ENCODE measurements at places on chromosomes 11 and 22. TPM values are rescaled to one million over a fixed set of nuclear protein-coding genes. Genes with fewer than 3 reads are reported as not detected.

- no peaks in the 10 kb centered on the region for H3K27me3 ChIP-seq
- H3K36me3 ChIP-seq = peaks cover 38% of the 10 kb centered on the region
- no peak overlapping the region for H3K4me3 ChIP-seq
- H3K4me1 ChIP-seq = no peaks in the 10 kb centered on the region
- no peak overlapping the region for H3K27ac ChIP-seq
These were observed 13.6 kb upstream of the NAT10 start for GRCh38 chr11:34091825-34092224.

DNA sequence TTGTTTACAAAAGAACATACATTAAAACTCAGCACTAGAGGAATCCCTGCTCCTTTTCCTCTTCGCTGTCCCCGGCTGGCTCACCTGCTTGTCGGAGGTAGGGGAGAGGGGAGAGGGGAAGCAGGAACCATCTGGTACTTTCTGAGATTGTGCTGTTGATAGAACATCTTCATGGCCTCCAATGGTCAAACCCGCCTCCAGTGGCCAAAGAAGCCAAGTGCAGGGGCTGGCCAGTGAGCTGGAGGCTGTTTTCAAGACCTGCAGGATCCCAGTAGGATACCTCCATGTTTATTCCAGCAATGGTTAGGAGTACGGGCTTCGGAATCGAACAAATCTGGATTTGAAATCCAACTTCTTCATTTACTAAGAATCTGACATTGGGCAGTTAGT, 92.6 kb downstream of the PKNOX2 start:
- H3K27me3 ChIP-seq = no peaks in the 10 kb centered on the region
- no peak overlapping the region for H3K4me3 ChIP-seq
- H3K27ac ChIP-seq = no peak overlapping the region
- no peaks in the 10 kb centered on the region for H3K36me3 ChIP-seq
- H3K4me1 ChIP-seq = no peaks in the 10 kb centered on the region

GRCh38 chr11:134783234-134783633, 371.2 kb upstream of the B3GAT1 start:
- H3K27me3 ChIP-seq = no peaks in the 10 kb centered on the region
- no peak overlapping the region for H3K27ac ChIP-seq
- no peaks in the 10 kb centered on the region for H3K36me3 ChIP-seq
- DNase-seq = no peak
- no peak overlapping the region for H3K4me3 ChIP-seq
- H3K4me1 ChIP-seq = no peaks in the 10 kb centered on the region

DNA sequence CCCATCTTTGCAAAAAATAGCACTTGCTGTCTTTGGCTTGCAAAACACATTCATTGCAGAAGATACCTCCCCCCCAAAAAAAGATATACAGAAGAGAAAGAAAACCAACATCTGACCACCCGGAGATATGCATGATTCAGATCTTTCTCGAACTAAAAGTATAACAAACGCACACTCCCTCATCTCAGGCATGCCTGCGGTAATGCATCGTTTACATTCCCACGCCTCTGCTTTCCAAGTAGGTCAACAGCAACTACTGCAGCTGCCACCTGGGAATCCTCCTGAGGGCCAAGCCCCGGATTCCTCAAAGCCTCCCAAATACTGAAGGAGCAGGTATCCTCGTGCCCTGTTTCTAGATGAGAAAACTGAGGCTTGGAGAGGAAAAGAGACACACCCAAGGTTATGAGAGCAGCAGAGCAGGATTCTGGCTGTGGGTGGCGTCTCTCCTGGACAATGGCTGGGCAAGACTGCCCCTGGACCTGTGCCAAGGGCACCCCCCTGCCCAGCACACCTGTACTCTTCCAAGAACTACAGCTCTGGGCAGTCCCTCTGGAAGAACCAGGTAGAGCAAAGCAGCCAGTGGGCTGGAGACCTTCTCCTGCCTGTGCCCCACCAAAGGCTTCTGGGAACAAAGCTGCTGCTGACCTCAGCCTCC, 38.1 kb downstream of the NUP50 start:
- no peaks in the 10 kb centered on the region for H3K27me3 ChIP-seq
- DNase-seq = no peak
- no peaks in the 10 kb centered on the region for H3K4me1 ChIP-seq
- H3K36me3 ChIP-seq = peaks cover 81% of the 10 kb centered on the region
- no peak overlapping the region for H3K27ac ChIP-seq
- H3K4me3 ChIP-seq = no peak overlapping the region

GRCh38 chr11:134544095-134544815, 132.2 kb upstream of the B3GAT1 start:
- DNase-seq = no peak
- no peaks in the 10 kb centered on the region for H3K27me3 ChIP-seq
- no peak overlapping the region for H3K4me3 ChIP-seq
- no peaks in the 10 kb centered on the region for H3K4me1 ChIP-seq

- DNase-seq = no peak
- H3K36me3 ChIP-seq = no peaks in the 10 kb centered on the region
- no peaks in the 10 kb centered on the region for H3K27me3 ChIP-seq
- H3K4me3 ChIP-seq = no peak overlapping the region
- no peaks in the 10 kb centered on the region for H3K4me1 ChIP-seq
These were observed 254.5 kb upstream of the B3GAT1 start for GRCh38 chr11:134666273-134667174.

- H3K4me1 ChIP-seq = no peaks in the 10 kb centered on the region
- H3K36me3 ChIP-seq = no peaks in the 10 kb centered on the region
- H3K27me3 ChIP-seq = no peaks in the 10 kb centered on the region
These were observed 89.5 kb downstream of the TRMU start for GRCh38 chr22:46425016-46425415.

GRCh38 chr11:115974703-115975102, 470.5 kb upstream of the CADM1 start:
- no peaks in the 10 kb centered on the region for H3K27me3 ChIP-seq
- no peaks in the 10 kb centered on the region for H3K4me1 ChIP-seq
- no peak for DNase-seq
- H3K27ac ChIP-seq = no peak overlapping the region
- H3K4me3 ChIP-seq = no peak overlapping the region

GRCh38 chr11:120577624-120578363, 66.2 kb downstream of the GRIK4 start:
- H3K36me3 ChIP-seq = no peaks in the 10 kb centered on the region
- no peak overlapping the region for H3K4me3 ChIP-seq
- no peaks in the 10 kb centered on the region for H3K27me3 ChIP-seq

DNA sequence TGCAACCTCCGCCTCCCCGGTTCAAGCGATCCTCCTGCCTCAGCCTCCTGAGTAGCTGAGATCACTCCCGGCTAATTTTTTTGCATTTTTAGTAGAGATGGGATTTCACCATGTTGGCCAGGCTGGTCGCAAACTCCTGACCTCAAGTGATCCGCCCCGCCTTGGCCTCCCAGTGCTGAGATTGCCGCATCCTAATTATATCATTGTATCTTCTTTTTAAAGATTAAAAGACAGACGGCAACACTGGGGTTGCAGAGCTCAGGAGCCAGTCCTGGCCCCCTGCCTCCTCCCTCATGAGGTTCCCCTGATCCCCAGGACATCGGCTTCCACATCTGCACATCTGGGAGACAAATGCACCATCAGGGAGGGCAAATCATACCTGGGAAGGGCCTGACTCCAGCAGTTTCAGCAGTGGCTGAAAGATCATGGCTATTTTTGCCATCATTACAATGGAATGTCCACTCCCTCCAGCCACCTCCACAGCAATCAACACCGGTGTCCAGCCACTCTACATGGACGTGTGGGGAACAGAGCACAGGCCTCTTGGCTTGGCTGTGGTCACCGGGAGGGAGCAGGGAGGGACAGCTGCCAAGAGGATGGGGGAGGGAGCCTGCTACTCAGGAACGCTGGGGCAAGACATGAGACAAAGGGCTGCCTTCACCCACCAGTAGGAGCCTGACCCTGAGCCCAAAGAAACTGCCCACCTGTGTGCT, 9.2 kb upstream of the CELSR1 start:
- no peak for DNase-seq
- no peaks in the 10 kb centered on the region for H3K4me1 ChIP-seq
- H3K27me3 ChIP-seq = no peaks in the 10 kb centered on the region
- H3K36me3 ChIP-seq = no peaks in the 10 kb centered on the region

DNA sequence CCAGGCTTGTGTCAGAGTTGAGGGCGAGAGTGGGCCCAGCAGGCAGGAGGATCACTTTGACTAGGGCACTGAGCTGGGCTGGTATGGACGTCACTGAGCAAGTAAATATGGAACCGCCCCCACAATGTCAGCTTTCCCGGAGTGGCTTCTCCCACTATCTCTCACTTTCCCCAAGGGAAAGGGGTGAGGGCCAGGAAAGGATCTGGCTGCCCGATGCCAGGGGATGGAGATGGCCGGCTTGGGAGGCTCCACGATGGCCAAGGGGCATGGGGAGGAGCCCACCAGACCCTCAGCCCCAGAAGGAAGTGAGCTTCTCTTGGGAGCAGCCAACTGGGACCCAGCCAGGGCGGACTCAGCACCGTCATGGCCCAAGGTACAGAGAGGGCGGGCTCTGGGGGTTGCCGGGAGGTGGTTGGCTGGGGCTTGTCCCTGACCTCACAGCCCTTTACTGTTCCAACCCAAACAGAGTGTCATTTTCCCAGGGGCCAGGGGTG, 8.7 kb downstream of the PRDM11 start:
- H3K27ac ChIP-seq = no peak overlapping the region
- H3K27me3 ChIP-seq = no peaks in the 10 kb centered on the region
- no peaks in the 10 kb centered on the region for H3K4me1 ChIP-seq
- no peaks in the 10 kb centered on the region for H3K36me3 ChIP-seq
- no peak for DNase-seq

- no peaks in the 10 kb centered on the region for H3K36me3 ChIP-seq
- H3K4me1 ChIP-seq = no peaks in the 10 kb centered on the region
- DNase-seq = no peak
- H3K27me3 ChIP-seq = no peaks in the 10 kb centered on the region
These were observed 21.7 kb downstream of the ELP4 start for GRCh38 chr11:31531293-31531692.

- H3K27ac ChIP-seq = no peak overlapping the region
- no peaks in the 10 kb centered on the region for H3K27me3 ChIP-seq
- H3K36me3 ChIP-seq = no peaks in the 10 kb centered on the region
- no peak overlapping the region for H3K4me3 ChIP-seq
- no peaks in the 10 kb centered on the region for H3K4me1 ChIP-seq
These were observed 42.0 kb upstream of the CARD18 start for GRCh38 chr11:105181521-105181920.

GRCh38 chr11:1820463-1821325, 14.1 kb upstream of the SYT8 start:
- H3K36me3 ChIP-seq = no peaks in the 10 kb centered on the region
- no peak overlapping the region for H3K27ac ChIP-seq
- no peak overlapping the region for H3K4me3 ChIP-seq
- H3K27me3 ChIP-seq = no peaks in the 10 kb centered on the region
- no peak for DNase-seq
- no peaks in the 10 kb centered on the region for H3K4me1 ChIP-seq

DNA sequence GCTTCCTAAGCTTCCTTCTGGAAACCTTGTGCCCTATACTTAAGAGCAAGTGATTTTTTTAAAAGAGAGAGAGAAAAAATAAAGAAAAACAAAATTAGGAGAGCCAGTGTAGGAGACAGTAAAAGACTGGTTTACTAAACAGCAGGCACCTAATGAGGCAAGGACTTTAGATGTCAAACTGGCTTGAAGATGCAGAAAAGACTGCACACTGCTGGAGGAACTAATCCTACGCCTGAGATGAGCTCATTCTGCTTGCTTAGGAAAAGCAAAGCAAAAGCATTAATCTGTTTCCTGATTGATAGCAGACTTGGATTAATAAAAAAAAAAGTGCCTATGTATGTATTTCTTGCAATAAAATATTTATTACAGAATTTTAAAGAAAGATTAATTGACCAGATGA, 113.6 kb upstream of the SEZ6L start:
- H3K27ac ChIP-seq = no peak overlapping the region
- no peaks in the 10 kb centered on the region for H3K36me3 ChIP-seq
- H3K4me3 ChIP-seq = no peak overlapping the region
- no peak for DNase-seq
- no peaks in the 10 kb centered on the region for H3K27me3 ChIP-seq

DNA sequence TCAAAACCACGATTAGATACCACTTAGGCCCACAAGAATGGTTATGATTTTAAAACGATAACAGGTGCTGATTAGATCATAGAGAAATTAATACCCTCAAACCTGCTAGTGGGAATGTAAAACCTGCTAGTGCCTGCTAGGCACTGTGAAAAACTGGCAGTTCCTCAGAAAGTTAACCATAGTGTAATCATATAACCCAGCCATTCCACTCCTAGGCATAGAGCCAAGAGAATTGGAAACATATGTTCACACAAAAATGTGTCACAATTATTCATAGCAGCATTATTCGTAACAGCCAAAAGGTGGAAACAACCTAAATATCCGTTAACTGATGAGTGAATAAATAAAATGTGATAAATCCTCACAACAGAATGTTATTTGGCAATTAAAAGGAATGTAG, 122.2 kb upstream of the SYN3 start:
- DNase-seq = no peak
- no peak overlapping the region for H3K4me3 ChIP-seq
- no peaks in the 10 kb centered on the region for H3K4me1 ChIP-seq

- H3K4me1 ChIP-seq = peaks cover 86% of the 10 kb centered on the region
- H3K27ac ChIP-seq = peak overlapping the region; percentile 75
- DNase-seq = peak; percentile 66
- no peaks in the 10 kb centered on the region for H3K27me3 ChIP-seq
These were observed 6.6 kb upstream of the CDC42BPG start for GRCh38 chr11:64850979-64851567.

- no peaks in the 10 kb centered on the region for H3K27me3 ChIP-seq
- H3K27ac ChIP-seq = no peak overlapping the region
- H3K4me1 ChIP-seq = no peaks in the 10 kb centered on the region
- H3K36me3 ChIP-seq = no peaks in the 10 kb centered on the region
These were observed 15.1 kb downstream of the PI4KA start for GRCh38 chr22:20843501-20843900.

GRCh38 chr11:130601141-130601540, 152.7 kb downstream of the ADAMTS15 start:
- H3K27me3 ChIP-seq = no peaks in the 10 kb centered on the region
- H3K36me3 ChIP-seq = no peaks in the 10 kb centered on the region
- no peak overlapping the region for H3K4me3 ChIP-seq
- H3K4me1 ChIP-seq = no peaks in the 10 kb centered on the region
- no peak overlapping the region for H3K27ac ChIP-seq

GRCh38 chr11:117199916-117200812, 994 bp downstream of the TAGLN start:
- H3K4me3 ChIP-seq = no peak overlapping the region
- no peaks in the 10 kb centered on the region for H3K4me1 ChIP-seq
- no peaks in the 10 kb centered on the region for H3K27me3 ChIP-seq
- no peak overlapping the region for H3K27ac ChIP-seq

DNA sequence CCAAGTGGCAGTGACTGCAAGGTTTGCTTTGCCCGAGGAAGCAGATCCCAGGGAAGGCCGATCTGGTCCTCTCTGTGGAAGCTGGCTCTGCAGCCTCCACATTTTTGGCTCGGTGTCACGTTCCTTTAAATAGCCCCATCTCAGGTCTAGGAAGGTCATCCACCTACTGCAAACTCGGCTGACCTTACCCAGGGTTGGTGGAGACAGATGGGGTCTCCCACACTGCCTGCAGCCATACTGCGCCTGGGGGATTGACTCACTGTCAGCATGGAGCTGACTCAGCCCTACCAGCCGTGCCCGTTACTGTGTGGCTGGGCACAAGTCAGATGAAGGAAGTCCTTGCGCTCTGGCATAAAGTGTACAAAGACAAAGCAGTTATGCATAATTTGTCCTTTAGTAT, 16.9 kb downstream of the CDPF1 start:
- no peaks in the 10 kb centered on the region for H3K36me3 ChIP-seq
- no peak overlapping the region for H3K27ac ChIP-seq
- DNase-seq = no peak
- H3K27me3 ChIP-seq = no peaks in the 10 kb centered on the region

The ANO3 gene
- polyA plus RNA-seq = not detected

The CARD18 gene
- polyA plus RNA-seq = not detected

The MCAM gene
- polyA plus RNA-seq = 0.26 TPM

The ATP5MG gene
- 842 TPM for polyA plus RNA-seq

The KCNK4 gene
- not detected for polyA plus RNA-seq

The FLRT1 gene
- 0.12 TPM for polyA plus RNA-seq

The SLC22A6 gene
- not detected for polyA plus RNA-seq

The FGF3 gene
- polyA plus RNA-seq = not detected

The CARD16 gene
- 184 TPM for polyA plus RNA-seq

The GAL3ST3 gene
- not detected for polyA plus RNA-seq

The MUC5AC gene
- not detected for polyA plus RNA-seq

The FAM111B gene
- polyA plus RNA-seq = not detected
